GM12864 (cell line): ENCODE measurements at places on chromosomes 1 and 21.

GRCh38 chr1:22275626-22276395, 132.9 kb upstream of the WNT4 start:
- no peak for DNase-seq

DNA sequence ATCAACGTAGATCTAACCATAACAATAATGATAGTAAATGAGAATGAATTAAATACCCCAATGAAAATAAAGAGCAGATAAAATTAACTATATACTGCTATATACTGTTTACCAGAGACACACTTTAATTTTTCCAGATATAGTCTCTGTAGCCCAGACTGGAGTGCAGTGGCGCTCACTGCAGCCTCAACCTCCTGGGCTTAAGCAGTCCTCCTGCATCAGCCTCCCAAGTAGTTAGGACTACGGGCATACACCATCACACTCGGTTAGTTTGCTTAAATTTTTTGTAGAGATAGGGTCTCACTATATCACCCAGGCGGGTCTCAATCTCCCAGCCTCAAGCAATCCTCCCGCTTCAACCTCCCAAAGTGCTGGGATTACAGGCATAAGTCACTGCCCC, 37.2 kb downstream of the TRIM33 start:
- no peak for DNase-seq

DNA sequence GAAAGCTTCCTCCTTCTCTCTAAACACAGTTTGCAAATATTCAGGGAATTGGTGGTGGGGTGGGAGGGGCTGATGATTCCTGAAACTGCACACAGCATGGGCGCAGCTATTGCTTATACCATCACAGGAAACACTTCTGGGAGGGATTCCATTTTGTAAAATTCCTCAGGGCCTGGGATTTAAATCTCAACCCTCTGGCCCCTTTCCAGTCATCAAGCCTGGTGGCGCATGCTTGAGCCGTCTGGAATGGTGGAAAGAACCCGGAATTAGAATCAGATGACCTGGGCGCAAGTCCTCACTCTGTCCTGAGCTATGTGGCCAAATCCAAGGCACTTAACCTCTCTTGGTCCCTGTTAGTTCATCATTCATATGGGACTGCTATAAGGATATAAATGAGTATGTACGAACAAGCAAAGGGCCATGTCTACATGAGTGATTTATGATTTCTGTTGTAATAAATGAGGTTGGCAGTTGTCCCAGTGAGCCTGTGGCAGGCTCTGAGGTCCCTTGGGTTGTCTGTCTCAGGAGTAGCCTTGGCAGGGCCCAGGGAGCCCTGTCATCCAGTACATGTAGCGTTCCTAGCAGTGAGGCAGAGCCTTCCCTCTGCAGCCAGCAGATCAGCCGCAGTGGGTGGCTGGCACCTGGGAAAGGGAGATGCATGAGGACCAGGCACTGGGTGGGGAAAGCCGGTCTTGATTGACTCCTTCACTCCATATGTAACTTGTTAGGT, 72.0 kb downstream of the MAN1C1 start:
- DNase-seq: no peak

DNA sequence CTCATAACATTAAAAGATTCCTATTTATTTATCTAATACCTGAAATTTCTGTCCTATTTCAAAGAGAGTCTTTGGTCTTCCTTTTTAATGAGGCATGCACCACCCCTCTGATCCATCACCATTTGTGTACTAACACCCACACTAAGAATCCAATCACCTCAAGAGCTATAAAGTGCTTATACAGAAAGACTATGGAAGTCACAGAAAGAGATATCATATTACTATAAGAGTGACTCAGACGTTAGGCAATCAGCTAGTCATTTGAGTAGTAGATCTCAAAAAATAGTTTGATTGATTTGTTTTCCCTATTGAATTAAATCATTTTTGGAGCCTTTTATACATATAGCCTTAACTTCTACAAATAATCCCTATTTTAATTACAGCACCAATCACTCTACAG, 46.1 kb downstream of the NME7 start:
- no peak for DNase-seq

- DNase-seq: no peak
Measured at GRCh38 chr1:41404308-41404761, 43.1 kb downstream of the FOXO6 start.

- DNase-seq: no peak
Measured at GRCh38 chr1:18944810-18945209, 11.7 kb downstream of the IFFO2 start.
